ENCODE measurements at places on chromosomes 3 and 15. TPM values are rescaled to one million over a fixed set of nuclear protein-coding genes. Genes with fewer than 3 reads are reported as not detected.

Gene TNIK
- 39.3 TPM for total RNA-seq

Gene KBTBD13
- not detected for total RNA-seq

GRCh38 chr3:78430741-78431140 is 1337.1 kb downstream of the ROBO1 start:
- peak; percentile 3 for DNase-seq

DNA sequence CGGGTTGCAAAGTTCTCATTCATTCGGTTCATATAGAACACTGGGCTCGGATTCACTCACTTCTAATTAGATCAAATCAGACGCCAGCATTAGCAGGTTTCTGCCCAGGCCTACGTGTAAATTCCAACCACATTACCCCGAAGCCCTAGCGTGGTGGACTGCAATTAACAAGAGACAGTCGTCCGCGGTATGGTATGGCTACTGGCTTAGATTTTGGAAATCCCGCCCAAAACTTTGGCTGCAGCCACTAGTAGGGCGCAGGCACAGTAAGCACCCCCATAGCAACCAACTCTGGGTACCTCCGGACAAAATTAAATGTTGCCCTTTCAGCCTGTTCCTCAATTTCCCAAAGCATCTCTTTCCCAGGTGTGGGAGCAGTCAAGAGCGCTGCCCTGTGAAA is 771 bp downstream of the RARRES1 start:
- no peak for DNase-seq

GRCh38 chr3:34005886-34006285 is 207.5 kb downstream of the PDCD6IP start:
- DNase-seq: peak; percentile 29
